Thoracic aorta endothelial cell (primary cell): ENCODE measurements at places on chromosomes 3 and 15. TPM values are rescaled to one million over a fixed set of nuclear protein-coding genes. Genes with fewer than 3 reads are reported as not detected.

The SLC6A1 gene
- under 0.01 TPM in 1 of 2 replicates, not detected in the other for total RNA-seq

The RPP25 gene
- total RNA-seq = 16.2 and 20.9 TPM in 2 replicates

The HYAL2 gene
- total RNA-seq = 271 and 320 TPM in 2 replicates

The WNT5A gene
- total RNA-seq = 0.07 and 0.27 TPM in 2 replicates
